ENCODE measurements at places on chromosomes 5 and 9.

- no peak overlapping the region for H3K4me3 ChIP-seq
- H3K4me1 ChIP-seq = peaks cover 24% of the 10 kb centered on the region
- peak overlapping the region; percentile 71 for H3K27ac ChIP-seq
- no peak for DNase-seq
- H3K36me3 ChIP-seq = no peaks in the 10 kb centered on the region
- H3K27me3 ChIP-seq = no peaks in the 10 kb centered on the region
Measured at GRCh38 chr5:68377733-68378132, 162.2 kb downstream of the PIK3R1 start.

- no peak for DNase-seq
- no peak overlapping the region for H3K27ac ChIP-seq
- no peaks in the 10 kb centered on the region for H3K36me3 ChIP-seq
- no peaks in the 10 kb centered on the region for H3K27me3 ChIP-seq
Measured at GRCh38 chr9:91053824-91054223, 252.2 kb downstream of the SYK start.

DNA sequence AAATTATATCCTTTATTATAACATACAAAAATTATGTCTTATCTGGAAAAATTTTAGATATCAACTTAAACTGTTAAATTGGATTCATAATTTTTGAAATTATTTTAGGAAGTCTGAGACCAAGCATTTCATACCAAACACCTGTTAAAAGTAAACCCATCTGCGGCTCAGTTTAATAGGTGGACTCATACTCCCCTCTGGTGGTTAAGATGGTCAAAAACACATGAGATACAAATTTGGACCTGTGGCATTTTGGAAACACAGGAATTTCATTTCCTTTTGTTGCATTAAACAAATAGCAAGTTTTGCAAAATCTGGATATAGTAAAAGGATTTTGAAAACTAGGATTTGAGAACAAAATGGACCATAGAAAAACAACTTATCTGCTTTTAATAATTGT is 53.7 kb downstream of the RGMB start:
- no peaks in the 10 kb centered on the region for H3K27me3 ChIP-seq
- no peak overlapping the region for H3K27ac ChIP-seq
- no peak for DNase-seq
- no peaks in the 10 kb centered on the region for H3K36me3 ChIP-seq
- H3K4me1 ChIP-seq = no peaks in the 10 kb centered on the region

DNA sequence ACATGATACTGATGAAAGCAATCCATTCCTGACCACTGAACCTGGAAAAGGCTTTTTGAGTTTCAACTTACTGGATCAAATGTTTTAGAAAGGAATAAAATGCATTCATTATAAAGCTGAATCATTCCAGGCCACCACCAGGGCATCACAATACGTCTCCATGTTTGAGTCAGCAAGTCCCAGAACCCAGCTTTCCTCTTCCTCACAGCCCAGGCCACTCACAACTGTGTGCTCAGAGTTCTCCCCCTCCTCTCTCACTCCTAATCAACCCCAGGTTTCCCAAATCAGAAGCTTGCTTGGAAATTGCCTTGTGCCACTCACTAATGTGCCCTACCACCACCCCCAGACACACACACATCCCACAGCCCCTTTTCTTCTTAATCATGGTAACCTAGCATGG is 91.7 kb downstream of the GNA14 start:
- H3K36me3 ChIP-seq = no peaks in the 10 kb centered on the region
- H3K27ac ChIP-seq = no peak overlapping the region
- DNase-seq = no peak
- H3K4me1 ChIP-seq = no peaks in the 10 kb centered on the region
- no peaks in the 10 kb centered on the region for H3K27me3 ChIP-seq

DNA sequence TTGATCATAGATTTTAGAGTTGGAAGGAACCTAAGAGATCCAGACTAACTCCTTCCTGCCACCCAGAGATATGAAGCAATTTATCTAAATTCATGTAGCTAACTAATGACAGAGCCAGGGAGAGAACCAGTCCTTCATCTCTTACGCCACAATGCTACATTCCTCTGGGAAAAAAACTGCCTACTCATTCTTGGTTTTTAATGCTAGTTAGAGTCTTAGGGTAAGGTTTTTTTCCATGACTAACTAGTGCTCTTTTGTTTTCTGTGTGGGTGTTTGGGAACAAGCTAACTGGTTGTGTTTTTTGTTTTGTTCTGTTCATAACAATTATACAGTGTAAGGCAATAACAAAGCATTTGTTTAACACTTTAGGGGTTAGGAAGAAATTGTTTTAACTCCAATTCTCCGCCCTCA is 52.4 kb downstream of the SLC44A1 start:
- H3K4me3 ChIP-seq = no peak overlapping the region
- H3K36me3 ChIP-seq = peaks cover 8% of the 10 kb centered on the region
- H3K4me1 ChIP-seq = peaks cover 56% of the 10 kb centered on the region
- H3K27me3 ChIP-seq = no peaks in the 10 kb centered on the region

- H3K27ac ChIP-seq = no peak overlapping the region
- peaks cover 6% of the 10 kb centered on the region for H3K36me3 ChIP-seq
- no peak for DNase-seq
- H3K4me1 ChIP-seq = peaks cover 13% of the 10 kb centered on the region
- H3K27me3 ChIP-seq = no peaks in the 10 kb centered on the region
Measured at GRCh38 chr9:35835766-35836165, 6.7 kb downstream of the TMEM8B start.

DNA sequence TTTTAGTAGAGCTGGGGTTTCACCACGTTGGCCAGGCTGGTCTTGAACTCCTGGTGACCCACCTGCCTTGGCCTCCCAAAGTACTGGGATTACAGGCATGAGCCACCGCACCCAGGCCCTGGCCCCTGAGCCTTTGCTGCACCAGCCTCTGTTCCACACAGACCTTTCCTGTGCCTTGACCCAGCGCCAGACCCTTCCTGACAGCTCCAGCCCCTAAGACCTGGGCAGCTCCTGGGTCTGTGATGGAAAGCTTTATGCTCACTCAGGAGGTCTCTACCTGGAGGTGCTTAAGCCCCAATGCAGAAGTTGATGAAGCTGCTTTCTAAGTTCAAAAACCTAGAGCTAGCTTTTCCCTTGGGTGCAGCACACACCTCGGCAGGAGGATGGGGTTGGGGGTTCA is 58.8 kb upstream of the NEK6 start:
- no peaks in the 10 kb centered on the region for H3K36me3 ChIP-seq
- no peak overlapping the region for H3K27ac ChIP-seq
- DNase-seq = no peak
- H3K4me1 ChIP-seq = no peaks in the 10 kb centered on the region
- H3K27me3 ChIP-seq = no peaks in the 10 kb centered on the region

GRCh38 chr5:39933061-39933460 is 508.3 kb upstream of the DAB2 start:
- no peaks in the 10 kb centered on the region for H3K36me3 ChIP-seq
- H3K27ac ChIP-seq = no peak overlapping the region
- H3K27me3 ChIP-seq = no peaks in the 10 kb centered on the region
- no peak for DNase-seq

GRCh38 chr9:105884416-105884815 is 190.1 kb downstream of the TMEM38B start:
- no peak overlapping the region for H3K4me3 ChIP-seq
- no peaks in the 10 kb centered on the region for H3K4me1 ChIP-seq
- no peaks in the 10 kb centered on the region for H3K36me3 ChIP-seq
- no peak for DNase-seq
- H3K27ac ChIP-seq = no peak overlapping the region

DNA sequence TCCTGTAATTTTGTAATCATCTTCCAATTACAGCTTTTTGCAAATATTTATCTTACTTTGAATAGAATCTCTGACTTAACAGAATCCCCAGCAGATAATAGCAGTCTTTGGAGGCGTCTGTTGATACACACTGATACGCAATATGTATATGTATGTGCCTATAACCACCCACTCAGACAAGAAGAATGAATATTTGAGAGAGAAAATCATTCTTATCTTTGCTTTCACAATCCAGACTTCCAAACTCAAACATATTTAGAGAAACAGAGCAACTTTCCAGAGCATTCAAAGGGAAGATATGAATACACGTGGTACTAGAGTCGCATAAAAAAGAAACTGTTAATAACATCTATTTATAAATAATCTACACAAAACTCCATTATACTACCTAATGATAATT is 6.1 kb downstream of the RORB start:
- no peak overlapping the region for H3K27ac ChIP-seq
- H3K36me3 ChIP-seq = no peaks in the 10 kb centered on the region
- peaks cover 10% of the 10 kb centered on the region for H3K4me1 ChIP-seq
- H3K27me3 ChIP-seq = peaks cover 25% of the 10 kb centered on the region
- no peak overlapping the region for H3K4me3 ChIP-seq

- no peaks in the 10 kb centered on the region for H3K27me3 ChIP-seq
- H3K27ac ChIP-seq = no peak overlapping the region
- no peak overlapping the region for H3K4me3 ChIP-seq
Measured at GRCh38 chr9:114286146-114286679, 36.7 kb upstream of the ORM1 start.

DNA sequence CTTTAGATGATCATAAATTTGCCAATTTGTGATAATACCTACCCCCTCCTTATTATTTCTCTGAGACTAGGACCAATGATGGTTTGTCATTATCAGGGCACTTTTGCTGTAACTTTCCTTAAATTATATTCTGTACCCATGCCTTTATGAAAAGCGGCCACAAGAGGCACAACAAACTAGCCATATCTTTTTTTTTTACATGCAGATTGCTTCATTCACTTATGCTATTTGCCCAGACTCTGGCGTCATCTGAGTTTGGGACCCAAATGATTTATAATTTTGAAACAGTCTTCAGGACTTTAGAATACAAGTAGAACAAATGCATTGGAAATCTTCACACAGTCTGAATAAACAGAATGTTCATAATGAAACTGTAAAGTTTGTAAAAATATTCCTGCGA is 408.1 kb downstream of the MAT2B start:
- H3K4me1 ChIP-seq = no peaks in the 10 kb centered on the region
- DNase-seq = no peak
- H3K27me3 ChIP-seq = no peaks in the 10 kb centered on the region
- H3K27ac ChIP-seq = no peak overlapping the region

GRCh38 chr9:114791312-114791711 is 14.5 kb downstream of the TNFSF15 start:
- H3K4me1 ChIP-seq = no peaks in the 10 kb centered on the region
- no peak overlapping the region for H3K4me3 ChIP-seq
- no peaks in the 10 kb centered on the region for H3K27me3 ChIP-seq

- H3K27ac ChIP-seq = peak overlapping the region; percentile 99
- no peaks in the 10 kb centered on the region for H3K27me3 ChIP-seq
- no peaks in the 10 kb centered on the region for H3K36me3 ChIP-seq
- no peak for DNase-seq
- peak overlapping the region; percentile 73 for H3K4me3 ChIP-seq
- peaks cover 59% of the 10 kb centered on the region for H3K4me1 ChIP-seq
Measured at GRCh38 chr5:57175551-57176309, 1.9 kb downstream of the GPBP1 start.

DNA sequence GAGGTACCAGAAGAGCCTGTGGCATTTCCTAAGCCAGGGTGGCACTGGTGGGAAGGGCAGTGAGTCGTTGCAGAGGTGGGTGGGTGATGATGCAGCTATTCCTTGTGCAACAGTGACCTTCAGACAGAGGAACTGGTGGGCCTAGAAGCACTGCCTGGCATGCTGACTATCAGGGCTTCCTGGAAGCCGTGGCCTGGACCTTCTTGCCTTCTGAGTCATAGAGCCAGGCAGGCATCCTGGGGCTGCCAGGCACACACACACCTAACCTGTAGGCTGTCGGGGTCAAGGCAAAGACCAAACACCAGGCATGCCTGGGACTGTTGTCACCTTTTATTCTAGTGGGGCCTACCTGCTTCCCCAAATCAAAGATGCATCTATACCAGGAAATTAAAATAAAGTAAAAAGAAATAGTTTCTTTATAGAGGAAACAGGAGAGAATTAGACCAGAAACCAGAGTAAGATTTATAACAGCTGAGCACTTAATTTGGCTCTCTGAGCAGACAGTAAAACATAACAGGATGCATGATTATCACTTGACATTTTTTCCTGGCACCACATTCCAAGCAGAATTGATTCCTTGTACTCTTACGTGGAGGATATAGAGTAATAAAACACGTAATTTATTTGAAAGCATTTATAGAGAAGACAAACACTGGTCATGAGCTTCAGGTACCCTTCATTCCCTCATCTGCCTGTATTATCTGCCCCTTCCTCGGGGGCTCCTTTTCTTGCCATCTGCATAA is 25.1 kb downstream of the NANS start:
- no peak for DNase-seq
- H3K4me3 ChIP-seq = no peak overlapping the region
- no peaks in the 10 kb centered on the region for H3K4me1 ChIP-seq

- no peak for DNase-seq
- H3K4me3 ChIP-seq = peak overlapping the region; percentile 77
- no peaks in the 10 kb centered on the region for H3K36me3 ChIP-seq
- no peaks in the 10 kb centered on the region for H3K27me3 ChIP-seq
- no peaks in the 10 kb centered on the region for H3K4me1 ChIP-seq
Measured at GRCh38 chr9:14992516-14992915, 82.3 kb upstream of the FREM1 start.

DNA sequence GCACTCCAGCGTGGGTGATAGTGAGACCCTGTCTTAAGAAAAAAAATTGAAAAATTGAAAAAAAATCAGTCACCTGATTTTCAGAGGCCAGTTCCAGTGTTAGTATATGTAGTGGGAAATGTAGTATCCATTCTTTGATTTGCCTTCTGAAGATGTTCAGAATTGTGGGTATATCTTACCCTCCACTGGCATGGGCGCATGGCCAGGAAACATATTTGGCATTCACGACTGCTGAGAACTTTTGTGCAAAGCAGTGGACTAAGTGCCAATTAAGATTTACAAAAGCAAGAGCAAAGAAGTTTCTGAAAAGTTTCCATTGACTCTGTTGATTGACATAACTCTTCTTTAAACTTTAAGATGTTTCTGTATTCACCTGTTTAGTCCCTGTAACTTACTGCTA is 2.4 kb downstream of the CAVIN4 start:
- peaks cover 24% of the 10 kb centered on the region for H3K4me1 ChIP-seq
- no peaks in the 10 kb centered on the region for H3K27me3 ChIP-seq
- no peak overlapping the region for H3K4me3 ChIP-seq
- DNase-seq = no peak
- H3K27ac ChIP-seq = no peak overlapping the region
